ENCODE measurements at places on chromosomes 4 and X.

- no peak for DNase-seq
These were observed 25.6 kb downstream of the SMARCA5 start for GRCh38 chr4:143538979-143539669.

GRCh38 chr4:47577779-47578553 lies 92.9 kb downstream of the ATP10D start:
- no peak for DNase-seq

GRCh38 chr4:19575924-19576323 lies 675.8 kb upstream of the SLIT2 start:
- no peak for DNase-seq

DNA sequence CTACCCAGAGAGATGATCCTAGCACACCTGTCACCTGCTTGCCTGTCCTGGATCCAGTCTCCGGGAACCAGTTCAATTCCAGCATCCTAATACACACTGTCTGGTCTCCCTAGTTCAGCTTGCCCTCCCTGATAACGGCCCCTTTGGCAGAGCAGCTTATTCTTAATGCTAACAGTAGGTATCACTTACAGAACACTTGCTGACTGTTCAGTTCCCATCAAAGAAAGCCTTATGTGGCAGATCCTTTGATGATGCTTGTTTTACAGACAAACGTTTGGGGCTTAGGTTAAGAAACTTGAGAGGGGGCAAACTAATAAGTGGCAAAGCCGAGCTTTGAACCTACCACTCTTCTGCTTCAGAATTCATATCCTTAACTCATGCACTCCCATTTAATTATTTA lies 890 bp downstream of the RASSF6 start:
- DNase-seq: no peak

DNA sequence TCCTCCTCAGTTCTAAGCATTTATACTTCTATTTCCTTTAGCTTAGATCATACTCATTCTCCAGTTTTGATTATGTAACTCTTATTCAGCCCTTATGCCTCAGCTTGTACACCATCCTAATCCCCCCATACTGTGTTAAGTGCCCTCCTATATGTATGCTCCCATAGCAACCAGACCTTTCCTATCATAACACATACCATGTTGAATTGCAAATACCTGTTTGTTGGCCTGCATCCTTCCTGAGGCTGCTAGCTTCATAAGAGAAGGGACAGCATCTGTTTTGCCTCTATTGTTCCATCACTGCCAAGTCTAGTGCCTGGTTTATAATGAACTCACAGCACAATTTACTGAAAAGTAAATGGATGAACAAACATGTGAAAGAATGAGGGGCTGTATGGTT lies 443.7 kb downstream of the CENPC start:
- DNase-seq: no peak

GRCh38 chr4:146032234-146032860 lies 93.7 kb upstream of the ZNF827 start:
- no peak for DNase-seq

GRCh38 chr4:3122081-3122563 lies 47.6 kb downstream of the HTT start:
- DNase-seq: no peak

GRCh38 chr4:135538698-135539097 lies 1337.1 kb upstream of the PABPC4L start:
- DNase-seq: no peak

Measured in occipital lobe (tissue), 3 donors.